ENCODE measurements at places on chromosomes 1 and 21.

- no peak for DNase-seq
Measured at GRCh38 chr21:35720208-35720731, 340.1 kb downstream of the SETD4 start.

- no peak for DNase-seq
Measured at GRCh38 chr1:41524676-41525675, 40.5 kb upstream of the EDN2 start.

GRCh38 chr1:64537942-64538341 is 68.0 kb downstream of the CACHD1 start:
- peak; percentile 71 for DNase-seq

- peak; percentile 11 for DNase-seq
Measured at GRCh38 chr1:86489242-86489878, 20.6 kb downstream of the CLCA1 start.

DNA sequence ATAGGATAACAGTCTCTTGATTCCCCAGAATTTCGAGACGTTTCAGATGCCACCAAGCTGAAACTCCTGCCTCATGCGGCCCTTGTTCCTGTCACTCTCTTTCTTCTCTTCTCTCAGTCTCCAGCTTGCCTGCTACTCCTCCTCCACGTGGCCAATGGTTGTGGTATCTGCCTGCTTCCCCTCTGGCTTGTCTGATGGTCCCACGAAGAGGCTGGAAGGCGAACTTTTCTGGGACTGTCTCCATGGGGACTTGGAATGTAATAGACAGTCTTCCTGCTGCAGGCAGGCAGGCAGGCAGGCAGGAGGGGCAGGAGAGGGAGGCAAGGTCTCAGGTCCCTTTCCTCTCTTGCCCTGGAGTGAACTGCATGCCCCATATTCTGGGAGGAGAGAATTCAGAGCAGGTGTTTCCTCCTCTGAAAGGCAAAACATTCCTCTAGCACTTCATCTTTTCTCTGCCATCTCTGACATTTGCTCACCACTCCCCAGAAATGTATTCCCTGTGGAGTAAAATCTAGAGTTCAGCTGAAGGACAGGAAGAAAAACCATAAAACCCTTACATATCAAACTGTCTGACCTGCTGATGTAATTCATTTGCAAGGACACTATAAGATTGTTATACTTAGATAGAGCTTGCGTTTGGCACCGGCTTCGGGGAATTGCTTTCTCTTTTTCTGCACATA is 64.1 kb upstream of the GNG12 start:
- peak; percentile 6 for DNase-seq

DNA sequence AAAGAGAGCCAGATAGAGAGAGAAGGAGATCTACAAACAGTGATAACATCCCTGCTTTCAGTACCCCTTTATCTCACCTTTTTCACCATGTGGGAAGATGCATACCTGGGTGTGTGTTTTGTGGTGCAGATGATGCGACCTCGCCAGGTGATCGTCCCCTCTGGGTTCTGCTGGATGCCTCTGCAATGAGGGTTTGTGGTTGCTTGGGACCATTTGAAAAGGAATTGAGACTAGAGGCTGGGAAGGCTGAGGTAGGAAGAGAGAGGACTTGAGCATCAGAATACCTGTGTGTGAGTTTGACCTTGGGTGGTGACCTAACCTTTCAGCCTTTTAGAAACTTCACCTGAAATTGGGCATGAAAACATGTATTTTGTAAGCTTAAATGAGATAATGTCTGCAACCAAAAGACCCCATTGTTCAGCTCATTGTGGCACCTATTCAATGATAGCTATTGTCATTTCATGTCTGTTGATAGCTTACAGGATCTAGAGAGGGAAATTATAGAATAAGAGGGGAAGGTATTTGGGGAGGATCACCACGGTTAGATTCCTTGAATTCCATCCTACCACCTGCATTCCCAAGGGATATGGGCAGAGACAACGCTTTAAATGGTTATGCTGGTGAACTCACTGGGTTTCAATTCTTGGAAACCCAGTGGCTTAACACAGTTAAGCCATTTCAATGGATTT is 125.7 kb downstream of the IGSF21 start:
- no peak for DNase-seq

DNA sequence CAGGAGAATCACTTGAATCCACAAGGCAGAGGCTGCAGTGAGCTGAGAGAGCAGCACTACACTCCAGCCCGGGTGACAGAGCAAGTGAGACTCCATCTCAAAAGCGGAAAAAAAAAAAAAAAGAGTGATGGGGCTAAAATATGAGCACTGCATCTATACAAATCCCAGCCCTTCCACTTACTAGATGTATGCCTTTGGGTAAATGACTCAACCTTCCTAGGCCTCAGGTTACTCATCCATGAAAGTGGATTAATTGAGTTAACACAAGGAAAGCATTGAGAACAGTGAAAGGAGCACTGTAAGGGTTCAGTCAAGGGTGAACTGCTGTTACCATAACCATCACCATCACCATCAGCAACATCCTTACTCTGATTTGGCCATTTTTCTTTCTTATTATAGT is 226.4 kb upstream of the C8B start:
- no peak for DNase-seq

DNA sequence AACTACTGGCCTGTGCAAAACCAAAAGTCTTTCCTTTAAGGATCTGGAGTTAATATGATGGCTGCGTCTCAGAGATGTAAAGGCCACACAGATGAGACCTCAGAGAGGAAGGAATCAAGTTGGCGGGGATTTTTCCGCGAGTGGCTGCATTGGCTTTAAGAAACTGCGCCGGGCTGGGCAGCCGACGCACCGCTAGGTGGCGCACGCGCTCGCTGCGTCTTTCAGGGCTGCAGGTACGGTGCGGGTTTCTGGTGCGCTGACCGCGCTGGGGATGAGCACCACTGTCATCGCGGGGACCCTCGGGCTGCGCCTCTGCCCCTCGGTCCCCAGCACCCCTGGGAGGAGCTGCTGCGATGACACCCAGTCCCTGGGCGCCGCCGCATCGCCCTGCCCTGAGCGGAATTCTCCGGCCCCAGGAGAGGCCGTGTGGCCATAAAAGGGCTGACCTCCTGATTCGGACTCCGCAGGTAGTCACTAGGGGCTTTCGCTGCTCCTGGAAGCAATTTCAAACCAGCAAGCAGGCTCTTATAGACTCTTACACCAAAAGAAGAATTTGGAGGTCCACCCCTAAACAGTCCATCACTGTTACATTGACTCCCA is 241.0 kb downstream of the KCNJ6 start:
- DNase-seq: peak; percentile 22

DNA sequence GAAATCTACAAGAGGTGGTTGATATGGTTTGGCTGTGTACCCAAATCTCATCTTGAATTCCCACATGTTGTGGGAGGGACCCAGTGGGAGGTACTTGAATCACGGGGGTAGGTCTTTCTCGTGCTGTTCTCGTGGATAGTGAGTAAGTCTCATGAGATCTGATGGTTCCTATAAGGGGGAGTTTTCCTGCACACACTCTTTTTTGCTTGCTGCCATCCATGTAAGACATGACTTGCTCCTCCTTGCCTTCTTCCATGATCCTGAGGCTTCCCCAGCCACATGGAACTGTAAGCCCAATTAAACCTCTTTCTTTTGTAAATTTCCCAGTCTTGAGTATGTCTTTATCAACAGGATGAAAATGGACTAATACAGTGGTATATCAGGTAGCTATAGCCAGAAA is 5.2 kb upstream of the VWA5B1 start:
- DNase-seq: no peak

DNA sequence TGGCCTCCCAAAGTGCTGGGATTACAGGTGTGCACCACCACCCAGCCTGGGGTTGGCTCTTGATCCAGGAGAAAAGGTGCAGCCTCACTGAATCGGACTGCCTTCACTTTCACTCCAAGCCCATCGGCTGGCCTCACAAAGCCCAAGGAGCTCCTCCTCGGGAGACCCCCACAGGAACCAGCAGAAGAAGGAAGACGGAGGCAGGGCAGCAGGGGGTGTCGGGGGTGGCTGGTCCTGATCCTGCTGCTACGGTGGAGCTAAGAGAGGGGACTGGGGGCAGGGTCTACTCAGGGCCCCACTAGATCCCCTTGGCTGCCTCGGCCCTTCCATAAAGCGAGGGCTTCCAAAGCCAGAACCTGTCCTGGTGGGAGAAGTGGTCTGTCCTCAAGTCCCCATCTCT is 93.9 kb downstream of the STUM start:
- DNase-seq: no peak

GRCh38 chr1:50779801-50780200 is 180.3 kb downstream of the FAF1 start:
- DNase-seq: no peak

DNA sequence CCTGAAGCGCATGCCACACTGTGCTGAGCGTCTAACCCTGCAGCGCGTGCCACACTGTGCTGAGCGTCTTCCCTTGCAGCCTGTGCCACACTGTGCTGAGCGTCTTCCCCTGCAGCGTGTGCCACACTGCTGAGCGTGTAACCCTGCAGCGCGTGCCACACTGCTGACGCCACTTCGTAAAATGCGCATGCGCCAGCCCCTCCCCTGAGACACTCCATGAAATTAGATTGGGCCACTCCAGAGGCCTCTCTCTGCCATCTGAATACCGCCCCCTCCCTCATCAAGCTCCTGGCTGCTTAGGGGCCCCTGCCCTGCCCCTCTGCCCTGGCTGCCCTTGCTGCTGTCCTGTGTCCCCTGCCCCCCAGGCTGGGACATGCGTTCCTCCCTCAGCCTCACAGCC is 84.8 kb downstream of the POFUT2 start:
- no peak for DNase-seq

DNA sequence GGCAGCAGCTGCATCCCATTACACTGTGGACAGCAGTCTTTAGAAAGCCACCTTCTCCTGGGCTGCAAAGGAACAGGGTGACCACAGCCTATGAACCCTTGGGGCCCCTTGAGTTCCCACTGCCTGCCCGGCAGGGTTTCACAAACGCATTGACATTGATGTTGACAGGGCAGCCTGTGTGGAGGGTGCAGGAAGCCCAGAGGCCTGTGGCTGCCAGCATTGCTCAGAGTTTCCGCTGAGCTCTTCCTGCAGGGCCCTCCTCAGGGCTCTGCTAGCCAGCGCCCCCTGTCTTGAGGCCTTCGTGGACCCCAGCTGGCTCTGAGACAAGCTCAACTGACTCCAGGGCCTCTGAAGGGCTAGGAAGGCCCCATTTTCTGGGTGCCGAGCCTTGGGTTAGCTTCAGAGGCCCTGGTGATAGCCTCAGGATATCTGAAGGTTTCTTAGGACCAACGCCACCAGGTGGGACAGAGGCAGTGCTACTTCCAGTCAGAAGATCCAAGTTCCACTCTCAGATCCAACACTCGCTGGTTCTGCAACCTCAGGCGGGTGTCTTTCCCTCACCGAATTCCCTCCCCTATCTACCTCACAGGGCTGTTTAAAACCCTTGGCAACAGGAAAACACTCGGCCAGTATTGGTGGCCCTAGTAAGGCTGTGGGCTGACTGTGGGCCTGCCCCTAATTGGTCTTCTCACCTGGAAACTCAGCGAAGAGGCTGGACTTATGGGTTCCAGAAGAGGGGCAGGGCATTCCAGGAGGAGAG is 27.2 kb upstream of the EPS8L3 start:
- DNase-seq: no peak

GRCh38 chr1:184686540-184686939 is 68.1 kb downstream of the EDEM3 start:
- no peak for DNase-seq

DNA sequence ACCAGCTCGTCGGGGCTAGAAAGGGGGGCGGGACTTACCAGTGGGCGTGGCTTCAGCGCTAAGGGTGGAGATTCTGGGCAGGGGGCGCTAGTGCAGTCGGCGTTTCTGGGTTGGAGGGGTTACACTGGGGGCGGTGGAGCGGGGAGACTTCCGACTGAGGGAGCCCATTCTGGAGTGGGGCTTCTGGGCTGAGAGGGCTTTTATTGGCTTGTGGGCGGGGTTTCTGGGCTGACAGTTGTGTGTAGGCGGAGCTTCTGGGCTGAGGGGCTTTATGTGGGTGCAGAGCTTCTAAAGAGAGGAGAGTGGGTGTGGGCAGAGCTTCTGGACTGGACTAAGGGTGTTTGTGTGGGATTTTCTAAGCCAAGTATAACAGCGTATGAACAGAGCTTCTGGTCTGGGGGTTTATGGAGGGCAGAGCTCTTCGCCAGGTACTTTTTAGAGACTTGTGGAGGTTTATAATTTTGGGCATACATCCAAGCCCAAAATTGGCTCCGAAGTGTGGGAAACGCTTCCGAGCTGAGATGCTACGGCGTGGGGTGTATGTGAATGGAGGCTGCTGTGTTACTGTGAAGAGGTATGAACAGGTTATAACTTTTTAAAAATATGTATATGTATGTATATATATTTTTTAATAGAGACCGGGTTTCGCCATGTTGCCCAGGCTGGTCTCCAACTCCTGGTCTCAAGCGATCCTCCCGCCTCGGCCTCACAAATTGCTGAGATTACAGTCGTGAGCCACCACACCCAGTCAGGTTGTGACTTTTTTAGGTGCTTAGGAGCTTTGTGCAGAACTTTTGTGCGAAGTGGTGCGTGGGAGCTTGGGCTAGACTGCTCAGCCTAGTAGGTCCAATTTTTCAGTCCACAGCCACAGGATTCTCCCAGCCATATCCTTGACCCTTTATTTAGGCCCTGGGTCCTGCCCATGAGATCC is 825 bp downstream of the TMEM39B start:
- DNase-seq: no peak

DNA sequence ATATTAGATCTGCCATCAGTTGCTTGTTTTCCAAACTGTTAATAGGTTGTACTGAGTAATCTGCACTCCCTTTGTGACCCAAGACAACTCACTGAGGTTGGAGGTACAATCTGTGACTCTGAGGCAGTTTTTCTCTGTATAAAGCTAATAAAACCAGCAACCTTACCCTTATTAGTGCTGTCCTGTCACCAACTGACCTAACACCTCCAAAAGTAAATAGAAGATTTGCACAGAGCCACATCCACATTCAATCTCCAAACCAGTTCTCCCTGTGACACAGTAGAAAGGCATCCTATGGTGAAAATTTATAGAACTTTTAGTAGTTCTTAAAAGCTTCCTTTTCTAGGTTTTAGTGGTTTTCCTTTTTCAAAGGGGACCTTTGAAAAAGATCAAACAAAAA is 140.4 kb upstream of the ADGRL2 start:
- no peak for DNase-seq

DNA sequence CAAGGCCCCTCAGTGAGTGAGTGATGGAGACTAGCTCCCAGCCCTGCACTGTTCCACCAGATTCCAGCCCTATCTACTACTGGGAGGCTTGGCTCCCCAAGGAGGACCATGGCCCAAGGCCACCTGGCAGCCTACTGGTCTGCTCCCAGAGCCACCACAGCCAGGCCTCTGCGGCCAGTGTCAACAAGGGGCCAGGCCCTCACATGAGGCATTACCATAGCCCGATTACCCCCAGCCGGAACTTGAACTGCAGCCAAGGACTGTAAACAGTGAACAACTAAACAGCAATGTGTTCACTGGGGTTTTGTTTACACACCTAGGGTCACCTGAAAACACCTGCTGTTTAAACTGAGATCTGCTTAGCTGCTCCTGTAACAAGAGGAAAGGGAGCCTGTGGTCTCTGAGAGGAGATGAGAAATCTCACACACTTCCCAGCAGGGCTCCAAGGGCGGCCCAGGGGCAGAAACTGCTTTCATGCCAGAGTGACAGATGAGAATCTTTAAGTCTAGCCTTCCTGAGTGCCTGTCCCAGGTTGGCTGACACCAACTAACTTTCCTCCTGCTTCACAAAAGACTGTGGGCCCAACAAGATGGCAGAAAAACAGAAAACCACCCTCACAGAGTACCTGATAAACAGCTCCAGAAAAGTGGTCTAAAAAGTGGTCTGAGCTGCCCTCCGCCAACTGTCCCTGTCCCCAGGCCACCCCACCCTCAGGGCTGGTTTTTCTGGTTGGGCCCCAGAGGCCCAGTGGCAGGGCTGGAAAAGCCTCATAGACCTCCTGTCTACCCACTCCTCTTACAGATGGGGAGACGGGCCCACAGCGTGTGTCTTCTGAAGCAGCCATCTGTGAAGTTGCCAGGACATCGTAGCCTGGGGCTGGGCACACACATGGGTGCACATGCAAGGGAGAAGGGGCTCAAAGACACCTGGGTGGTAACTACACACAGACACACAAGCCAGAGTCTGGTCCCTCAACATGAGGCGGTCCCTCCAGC is 28.8 kb downstream of the MEF2D start:
- DNase-seq: peak; percentile 89

Measured in NCI-H2171 treated with DMSO at 0.1 percent for 48 hours (cell line).